ENCODE measurements at places on chromosomes 6 and 20.

GRCh38 chr6:26521600-26522391 is 16.4 kb upstream of the HMGN4 start:
- peak; percentile 79 for DNase-seq

DNA sequence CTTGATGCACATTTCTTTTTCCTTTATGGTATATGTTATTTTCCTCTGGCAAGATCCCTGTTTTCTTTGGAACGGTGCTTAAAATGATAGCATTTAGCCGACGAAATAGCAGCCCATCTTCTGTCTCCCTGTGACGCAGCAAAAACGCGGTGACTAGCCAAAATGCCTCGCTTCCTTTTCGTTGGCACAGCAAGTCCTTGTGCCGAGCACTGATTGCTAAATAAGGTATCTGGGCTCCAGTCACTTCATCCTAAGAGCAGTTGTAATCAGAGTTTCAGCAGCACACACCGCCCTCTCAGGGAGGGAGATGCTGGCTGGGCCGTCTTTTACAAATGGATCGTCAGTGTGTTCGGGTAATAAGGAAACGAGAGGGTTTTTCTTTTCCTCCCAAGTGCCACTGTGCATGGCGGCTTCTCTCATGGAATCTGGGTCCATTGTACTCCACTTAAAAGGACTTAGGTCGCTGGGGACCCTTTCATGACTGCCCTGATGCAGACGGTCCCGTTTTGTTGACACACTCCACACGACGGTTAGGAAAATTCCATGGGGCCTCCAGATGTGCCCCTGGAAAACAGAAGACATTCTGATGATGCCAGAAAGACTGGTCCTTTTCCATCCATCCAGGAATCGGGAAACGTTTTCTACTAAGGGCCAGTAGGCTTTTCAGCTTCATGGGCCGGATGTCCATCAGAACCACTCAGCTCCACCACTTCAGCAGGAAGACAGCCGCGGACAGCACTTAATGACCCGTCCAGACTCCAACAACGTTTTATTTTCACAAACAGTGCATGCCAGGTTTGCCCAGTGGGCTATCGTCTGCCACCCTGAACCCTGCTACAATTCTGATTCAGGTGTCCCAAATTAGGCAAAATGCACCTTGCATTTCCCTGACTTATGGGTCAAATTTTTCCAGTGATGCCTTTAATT is 185.5 kb downstream of the CDH4 start:
- no peak for DNase-seq

DNA sequence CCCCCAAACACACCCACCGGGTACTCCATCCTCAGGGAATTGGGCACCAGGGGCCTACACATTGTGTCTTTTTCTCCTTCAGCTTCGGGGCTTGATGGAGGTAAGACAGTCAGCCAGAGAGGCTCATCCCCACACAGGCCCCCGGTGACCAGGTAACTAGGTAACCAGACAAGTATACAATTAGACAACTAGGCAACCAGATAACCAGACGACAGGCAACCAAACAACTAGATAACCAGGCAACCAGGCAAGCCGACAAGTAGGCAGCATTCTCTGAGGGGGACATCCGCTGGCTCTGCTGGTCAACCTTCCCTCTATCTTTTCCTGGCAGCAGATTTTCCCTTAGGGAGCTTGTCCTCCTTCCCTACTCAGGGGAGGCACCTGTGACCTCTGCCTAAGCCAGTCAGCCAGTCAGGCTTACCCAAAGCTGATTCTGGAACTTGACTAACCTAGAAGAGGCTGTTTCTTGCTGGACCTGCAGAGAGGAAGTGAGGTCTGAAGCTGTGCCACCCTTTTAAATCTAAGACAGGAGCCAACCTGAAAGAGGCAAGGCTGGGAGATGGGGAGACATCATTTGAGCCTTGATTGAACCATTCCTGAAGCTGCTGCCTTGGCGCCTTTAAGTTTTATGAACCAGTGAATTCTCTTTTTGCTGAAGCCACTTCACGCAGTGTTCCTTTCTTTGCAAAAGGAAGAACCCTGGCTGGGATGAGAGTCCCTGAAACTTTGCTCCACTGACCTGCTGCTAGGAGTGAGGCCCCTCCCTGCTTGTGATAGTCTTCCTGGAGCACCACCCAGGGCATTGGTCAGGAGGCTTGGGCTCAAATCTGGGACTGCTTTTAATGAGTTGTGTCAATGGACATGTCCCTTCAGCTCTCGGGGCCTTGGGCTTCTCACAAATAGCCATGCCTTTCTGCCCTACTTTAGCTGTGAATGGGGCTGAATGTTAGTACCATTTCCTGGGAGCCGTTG is 96.4 kb upstream of the RNF24 start:
- DNase-seq = no peak

GRCh38 chr6:154916857-154917256 is 78.3 kb upstream of the TIAM2 start:
- DNase-seq = no peak

- DNase-seq = no peak
Measured at GRCh38 chr20:58523072-58523970, 8.1 kb upstream of the APCDD1L start.

- DNase-seq = no peak
Measured at GRCh38 chr20:46050444-46050843, 21.4 kb downstream of the SLC12A5 start.

- DNase-seq = no peak
Measured at GRCh38 chr6:83258517-83258916, 65.4 kb downstream of the RWDD2A start.

DNA sequence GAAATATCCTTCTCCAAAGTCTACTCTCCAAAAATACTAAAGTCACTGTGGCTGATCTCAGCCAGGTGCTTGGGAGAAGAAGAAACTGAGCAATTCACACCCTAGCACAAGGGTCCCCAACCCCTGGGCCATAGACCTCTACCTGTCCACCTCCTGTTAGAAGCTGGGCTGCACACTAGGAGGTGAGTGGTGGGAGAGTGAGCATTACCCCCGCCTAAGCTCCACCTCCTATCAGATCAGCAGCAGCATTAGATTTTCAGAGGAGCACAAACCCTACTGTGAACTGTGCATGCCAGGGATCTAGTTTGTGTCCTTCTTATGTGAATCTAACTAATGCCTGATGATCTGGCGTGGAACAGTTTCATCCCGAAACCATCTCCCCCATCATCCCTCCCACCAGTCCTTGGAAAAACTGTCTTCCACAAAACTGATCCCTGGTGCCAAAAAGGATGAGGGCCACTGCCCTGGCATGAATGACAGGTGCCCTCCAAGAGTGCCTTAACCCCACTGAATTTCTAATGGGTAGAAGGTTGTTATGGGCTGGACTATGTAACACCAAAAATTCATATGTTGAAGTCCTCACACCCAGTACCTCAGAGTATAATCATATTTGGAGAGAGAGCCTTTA is 109.2 kb upstream of the CDYL start:
- no peak for DNase-seq
